IMR-90 (cell line): ENCODE measurements at places on chromosomes 6 and 20.

- DNase-seq: no peak
These were observed 277.9 kb upstream of the BMP2 start for GRCh38 chr20:6489361-6490171.

DNA sequence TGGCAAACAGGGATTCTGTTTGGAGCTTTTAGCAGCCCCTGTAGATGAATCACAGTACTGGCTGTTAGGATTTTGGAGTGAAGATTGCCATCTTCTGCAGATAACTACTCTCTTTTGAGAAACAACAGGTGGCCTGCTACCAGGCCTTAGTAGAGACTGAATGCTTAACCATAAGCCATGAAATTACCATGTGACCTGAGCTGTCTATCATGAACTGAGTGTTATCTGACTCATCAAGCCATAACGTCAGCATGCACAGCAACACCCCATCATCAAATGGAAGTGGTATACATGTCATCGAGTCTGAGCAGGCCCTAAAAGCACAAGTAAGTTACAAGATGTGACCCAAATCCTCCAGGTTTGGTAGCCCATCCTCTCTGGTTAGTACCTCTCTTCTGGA lies 132.6 kb downstream of the GPR63 start:
- DNase-seq: no peak

GRCh38 chr6:137982418-137983189 lies 115.5 kb downstream of the TNFAIP3 start:
- DNase-seq: no peak

DNA sequence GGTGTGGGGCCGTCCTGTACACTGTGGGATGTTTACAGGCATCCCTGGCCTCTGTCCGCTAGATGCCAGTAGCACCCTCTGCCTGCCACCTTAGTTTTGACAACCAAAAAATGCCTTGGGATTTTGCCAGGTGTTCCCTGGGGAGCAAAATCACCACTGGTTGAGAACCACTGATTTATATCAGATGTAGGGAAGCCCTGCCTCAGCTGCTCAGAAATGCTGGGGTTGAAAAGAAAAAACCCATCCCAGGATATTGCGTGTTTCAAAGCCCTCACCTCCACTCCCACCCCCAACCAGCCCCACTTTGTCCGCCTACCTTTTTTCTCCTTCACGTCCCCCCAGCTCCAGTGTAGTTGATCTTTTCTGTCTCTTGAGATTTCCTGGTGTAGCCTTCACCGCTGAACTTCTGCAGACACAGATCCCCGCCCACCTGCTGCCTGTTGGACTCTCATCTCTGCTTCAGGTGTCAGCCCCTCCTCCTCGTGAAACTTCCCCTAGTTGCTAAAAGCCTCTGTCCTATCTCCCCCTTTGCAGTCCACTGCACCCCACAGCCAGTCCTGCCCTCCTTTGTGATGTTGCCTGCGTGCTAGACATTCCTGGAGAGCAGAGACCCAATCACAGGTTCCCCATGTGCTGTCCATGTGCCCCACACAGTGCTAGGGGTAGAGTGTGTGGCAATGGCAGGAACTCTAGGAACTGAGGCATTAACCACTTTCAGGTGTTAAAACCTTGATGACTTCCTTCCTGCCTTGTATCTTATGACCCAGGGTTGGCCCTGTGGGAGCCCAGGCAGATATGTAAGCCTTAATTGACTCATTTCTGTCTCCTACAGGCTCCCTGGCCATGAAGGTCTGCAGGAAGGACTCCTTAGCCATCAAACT lies 98.9 kb downstream of the TBC1D7 start:
- DNase-seq: no peak

- peak; percentile 33 for DNase-seq
These were observed 27.1 kb upstream of the TOP1 start for GRCh38 chr20:41001497-41001896.

DNA sequence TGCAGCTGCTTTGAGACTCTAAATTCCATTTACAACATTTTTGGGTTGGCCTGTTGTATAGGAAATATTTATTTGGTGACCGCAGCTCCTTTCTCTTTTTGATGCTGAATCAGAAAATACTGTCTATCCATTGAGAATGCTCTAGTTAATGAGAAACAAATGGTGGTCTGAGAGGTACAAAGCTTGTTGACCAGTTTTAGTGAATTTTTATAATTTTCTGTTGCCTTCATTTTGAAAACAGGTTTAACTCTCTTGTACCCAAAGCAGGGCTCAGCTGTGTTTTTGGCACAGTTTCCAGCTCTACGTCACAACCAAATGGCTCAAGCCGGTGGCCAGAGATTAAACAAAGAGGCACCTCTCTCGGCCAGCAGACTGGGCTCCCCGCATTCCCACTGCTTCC lies 113.2 kb downstream of the FNDC1 start:
- DNase-seq: no peak
